ENCODE measurements at places on chromosomes 4 and X. TPM values are rescaled to one million over a fixed set of nuclear protein-coding genes. Genes with fewer than 3 reads are reported as not detected.

DNA sequence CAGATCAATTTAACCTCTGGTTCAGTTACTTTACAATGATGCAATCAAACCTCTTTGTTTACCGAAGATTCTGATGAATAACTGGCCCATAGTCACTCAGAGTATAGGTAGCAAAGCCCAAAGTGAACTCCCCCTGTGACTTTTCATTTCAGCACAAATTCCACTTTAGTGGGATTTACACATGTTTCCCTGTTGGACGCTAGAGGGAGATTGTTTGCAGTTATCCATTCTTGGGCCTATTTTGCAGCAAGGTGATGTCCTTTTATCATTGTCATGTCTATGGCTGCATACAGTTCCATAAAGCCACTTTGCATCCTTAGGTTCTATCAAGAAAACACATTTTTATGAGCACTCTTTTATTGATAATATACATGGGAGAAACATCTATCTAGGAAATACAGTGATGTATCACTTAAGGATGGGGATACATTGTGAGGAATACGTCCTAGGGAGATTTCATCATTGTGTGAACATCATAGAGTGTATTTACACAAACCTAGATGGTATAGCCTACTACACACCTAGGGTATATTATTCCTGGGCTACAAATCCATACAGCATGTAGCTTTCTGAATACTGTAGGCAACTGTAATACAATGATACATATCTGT lies 14.5 kb upstream of the DKK2 start:
- no peak for DNase-seq

GRCh38 chrX:111039606-111040005 lies 56.4 kb upstream of the PAK3 start:
- no peak for DNase-seq

DNA sequence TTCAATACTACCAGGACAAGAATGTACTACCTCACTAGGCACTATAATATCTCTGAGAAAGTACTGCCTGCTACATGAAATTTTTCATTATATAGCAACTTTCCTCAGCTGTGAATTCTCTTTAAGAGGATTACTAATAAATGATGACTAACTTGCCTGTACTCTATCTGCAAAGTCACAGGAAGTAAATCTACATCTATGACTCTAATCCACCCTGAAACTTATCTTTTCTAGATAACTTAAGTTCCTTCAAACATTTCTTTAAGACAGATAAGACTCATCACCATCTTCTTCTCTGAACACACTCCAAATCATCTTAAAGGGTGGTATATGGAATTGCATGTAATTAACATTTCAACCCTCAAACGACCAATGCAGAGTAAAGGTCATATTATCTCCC lies 28.8 kb downstream of the RPS6KA3 start:
- no peak for DNase-seq

- no peak for DNase-seq
These were observed 25.4 kb upstream of the RASL11B start for GRCh38 chr4:52836678-52837077.

DNA sequence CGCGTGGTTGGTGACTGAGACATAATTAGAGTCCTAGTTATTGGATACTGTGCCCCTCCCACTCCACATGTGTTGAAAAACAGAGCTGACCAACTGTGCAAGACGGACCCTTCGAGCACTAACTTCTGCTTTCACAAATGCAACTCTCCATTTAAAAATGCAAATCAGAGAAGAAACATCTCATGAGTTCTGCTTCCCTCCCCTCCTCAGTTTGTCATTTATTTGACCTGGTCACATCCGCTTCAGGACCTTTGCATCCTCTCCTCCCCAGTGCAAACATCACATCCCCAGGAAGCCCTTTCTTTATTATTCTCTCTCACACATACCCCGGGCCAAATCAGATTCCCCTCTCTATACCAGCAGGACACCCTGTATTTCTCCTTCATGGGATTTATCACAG lies 38.1 kb upstream of the NOCT start:
- DNase-seq, result no peak

The CENPVL1 gene
- not detected for total RNA-seq

The SAGE1 gene
- total RNA-seq, result not detected

The FNIP2 gene
- 10.4 TPM for total RNA-seq

The NKX6-1 gene
- not detected for total RNA-seq
